ENCODE measurements at places on chromosomes 1 and 21. TPM values are rescaled to one million over a fixed set of nuclear protein-coding genes. Genes with fewer than 3 reads are reported as not detected.

Gene LCE3E
- not detected for total RNA-seq

Gene TRIM67
- 0.09 TPM for total RNA-seq

Gene CCSAP
- total RNA-seq = 6.9 TPM

Gene CACNA1E
- total RNA-seq = not detected

Gene OPRD1
- total RNA-seq = 0.02 TPM

Gene ALX3
- total RNA-seq = not detected

Gene AZIN2
- total RNA-seq = 0.62 TPM

Gene OSCP1
- total RNA-seq = 7.0 TPM

Gene TINAGL1
- total RNA-seq = 0.51 TPM

Gene KLHDC8A
- total RNA-seq = 1.1 TPM

Gene ESPN
- 0.50 TPM for total RNA-seq

Gene RHCE
- 0.09 TPM for total RNA-seq

Gene KRTAP19-3
- not detected for total RNA-seq

Gene CYP4X1
- total RNA-seq = not detected

Gene GNAT2
- not detected for total RNA-seq

Gene DIRAS3
- 1.0 TPM for total RNA-seq

Gene TMEM81
- total RNA-seq = 2.3 TPM

All from A549 treated with GW870086 at 1 μM for 4 hours (cell line).